Right ventricle myocardium inferior (tissue), 1 donor: ENCODE measurements at places on chromosomes 6 and 20.

DNA sequence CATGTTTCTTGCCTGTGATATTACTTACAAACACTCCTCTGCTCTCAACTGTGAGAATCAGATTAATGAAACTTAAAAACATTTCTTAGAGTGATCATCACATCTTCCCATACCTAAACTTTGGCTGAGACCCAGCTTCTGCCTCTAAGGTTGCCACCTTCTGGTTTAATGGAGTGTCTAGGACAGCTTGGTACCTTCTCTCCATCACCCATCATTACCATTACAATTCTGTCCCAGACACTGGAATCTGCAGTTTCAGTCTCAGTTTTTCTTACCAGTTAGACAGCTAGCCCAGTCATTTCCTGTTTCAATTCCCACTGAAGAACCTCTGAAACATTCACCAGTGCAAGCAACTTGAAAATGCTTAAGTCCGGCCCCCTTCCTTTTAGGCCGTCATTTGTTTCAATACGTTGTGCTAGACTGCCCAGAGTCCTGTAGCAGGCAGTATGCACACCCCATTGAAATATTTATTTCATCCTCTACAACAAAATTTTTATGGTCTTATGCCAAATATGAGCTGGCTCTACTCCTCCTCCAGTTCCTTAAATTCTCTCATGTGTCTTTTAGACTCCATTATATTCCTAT is 107.0 kb upstream of the FOXO3 start:
- DNase-seq = no peak

DNA sequence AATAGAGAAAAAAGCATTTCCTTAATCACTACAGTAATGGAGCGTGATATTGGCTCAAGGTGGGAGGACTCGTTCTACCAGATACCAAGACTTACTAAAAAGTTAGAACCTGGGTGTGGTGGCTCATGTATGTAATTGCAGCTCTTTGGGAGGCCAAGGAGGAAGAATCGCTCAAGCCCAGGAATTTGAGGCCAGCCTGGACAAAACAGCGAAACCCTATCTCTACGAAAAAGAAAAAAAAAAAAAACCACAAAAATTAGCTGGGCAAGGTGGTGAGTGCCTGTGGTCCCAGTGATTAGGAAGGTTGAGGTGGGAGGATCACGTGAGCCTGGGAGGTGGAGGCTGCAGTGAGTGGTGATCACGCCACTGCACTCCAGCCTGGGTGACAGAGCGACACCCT is 24.0 kb upstream of the ATRN start:
- DNase-seq = no peak

GRCh38 chr6:69668916-69669315 is 127.9 kb downstream of the LMBRD1 start:
- no peak for DNase-seq

DNA sequence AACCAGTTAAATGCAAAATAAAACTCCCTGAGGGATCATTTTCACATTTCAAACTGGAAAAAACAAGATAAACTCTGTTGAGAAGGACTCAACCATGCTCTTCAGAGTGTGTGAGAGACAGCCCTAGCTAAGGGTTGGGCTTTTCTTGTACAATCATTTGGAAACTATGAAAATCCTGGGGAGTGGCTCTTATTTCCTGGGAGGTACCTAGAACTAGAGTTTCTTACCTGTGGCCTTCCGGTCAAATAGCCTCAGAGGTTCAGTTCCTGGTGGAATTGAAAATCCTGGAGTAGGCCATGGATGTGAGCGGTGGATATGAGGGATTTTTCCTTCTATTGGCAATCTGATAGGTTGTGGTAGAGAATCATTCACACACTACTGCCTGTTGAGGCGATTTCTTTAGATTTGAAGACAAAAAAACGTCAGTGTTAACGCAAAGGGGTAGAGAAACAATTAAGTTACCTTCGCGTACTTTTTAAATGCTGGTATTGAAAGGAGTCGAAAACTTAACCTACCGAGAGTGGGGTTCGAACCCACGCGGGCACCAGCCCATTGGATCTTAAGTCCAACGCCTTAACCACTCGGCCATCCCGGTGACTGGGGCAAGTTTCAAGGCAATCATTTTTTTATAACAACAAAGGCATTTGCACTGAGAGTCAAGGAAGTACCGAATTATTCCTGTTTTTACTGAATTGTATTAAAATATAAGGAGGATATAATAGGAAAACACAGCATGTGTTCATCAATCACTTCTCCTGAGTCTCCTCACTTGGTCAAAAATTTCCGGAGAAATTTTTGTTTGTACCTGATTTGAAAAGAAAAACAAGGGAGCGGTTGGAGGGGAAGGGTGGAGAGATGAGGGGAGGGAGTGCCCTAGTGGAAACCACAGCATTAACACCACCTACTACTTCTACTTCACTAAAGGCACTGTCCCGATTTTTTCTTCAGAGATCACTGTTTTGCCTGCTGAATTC is 191.3 kb downstream of the OR2B2 start:
- no peak for DNase-seq

- DNase-seq = no peak
These were observed 754.5 kb downstream of the HDGFL1 start for GRCh38 chr6:23323897-23324296.

DNA sequence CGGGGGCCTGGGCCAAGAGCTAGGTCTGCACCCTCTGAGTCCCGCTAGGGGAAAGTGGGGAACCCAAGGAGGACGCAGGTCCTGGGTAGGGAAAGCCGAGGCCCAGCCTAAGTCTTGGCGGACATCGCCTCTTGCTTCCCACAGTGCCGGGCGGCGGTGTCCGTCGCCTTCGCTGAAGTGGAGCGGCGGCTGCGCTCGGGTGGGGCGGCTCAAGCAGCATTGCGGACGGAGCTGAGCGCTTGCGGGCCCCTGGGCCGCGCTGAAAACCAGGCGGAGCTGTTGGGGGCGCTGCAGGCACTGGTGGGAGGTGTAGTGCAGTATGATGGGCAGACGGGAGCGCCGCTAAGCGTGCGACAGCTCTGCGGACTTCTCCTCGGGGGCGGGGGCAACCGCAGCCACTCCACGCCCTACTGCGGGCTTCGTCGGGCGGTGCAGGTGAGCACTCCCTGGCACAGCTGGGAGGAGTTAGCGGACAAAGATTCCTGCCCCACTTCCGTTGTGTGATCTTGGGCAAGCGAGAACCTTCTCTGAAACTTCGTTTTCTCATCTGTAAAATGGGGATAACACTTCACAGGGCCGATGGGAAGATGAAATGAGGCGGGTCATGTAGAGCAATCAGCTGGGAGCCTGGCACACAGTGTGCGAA is 4.2 kb downstream of the PRSS16 start:
- no peak for DNase-seq

- DNase-seq = no peak
These were observed 29.4 kb downstream of the PREP start for GRCh38 chr6:105373481-105373880.

GRCh38 chr6:2581611-2582010 is 169.1 kb downstream of the MYLK4 start:
- DNase-seq = no peak

- DNase-seq = no peak
These were observed 237.7 kb downstream of the ARID1B start for GRCh38 chr6:157014871-157015270.

DNA sequence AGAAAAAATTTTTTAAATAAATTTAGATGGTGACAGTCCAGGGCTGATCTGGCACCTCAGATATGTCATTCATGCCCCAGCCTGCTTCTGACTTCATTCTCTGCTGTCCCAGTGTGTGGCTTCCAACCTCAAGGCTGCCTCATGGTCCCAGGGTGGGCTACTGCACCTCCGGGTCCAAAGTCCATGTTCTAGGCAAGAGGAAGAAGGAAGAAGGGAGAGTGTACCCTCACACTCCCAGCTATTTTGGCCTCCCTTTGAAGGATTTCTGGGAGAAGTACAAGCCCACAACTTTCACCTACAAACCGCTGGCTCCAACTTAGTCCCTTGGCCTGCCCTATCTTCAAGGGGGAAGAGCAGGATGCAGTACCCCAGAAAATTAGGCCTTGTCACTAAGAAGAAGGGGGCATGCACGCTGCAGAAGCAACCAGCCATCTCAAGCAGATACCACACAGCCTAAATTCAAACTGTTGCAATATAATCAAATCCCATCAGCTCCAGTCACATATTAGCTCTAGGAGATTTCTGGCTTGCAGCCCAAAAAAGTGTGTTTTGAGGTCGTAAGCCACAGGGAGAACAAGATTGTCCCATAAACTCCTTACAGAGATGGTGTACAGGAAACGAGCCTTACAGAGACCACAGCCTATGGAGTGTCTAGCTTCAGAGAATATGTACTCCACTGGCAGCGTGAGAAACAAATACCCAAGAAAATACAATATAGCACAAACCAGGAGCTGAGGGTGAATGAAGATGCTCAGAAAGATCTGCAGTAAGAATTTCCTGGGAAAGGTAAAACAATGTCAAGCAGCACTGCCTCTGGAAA is 906 bp upstream of the BTN3A2 start:
- no peak for DNase-seq

DNA sequence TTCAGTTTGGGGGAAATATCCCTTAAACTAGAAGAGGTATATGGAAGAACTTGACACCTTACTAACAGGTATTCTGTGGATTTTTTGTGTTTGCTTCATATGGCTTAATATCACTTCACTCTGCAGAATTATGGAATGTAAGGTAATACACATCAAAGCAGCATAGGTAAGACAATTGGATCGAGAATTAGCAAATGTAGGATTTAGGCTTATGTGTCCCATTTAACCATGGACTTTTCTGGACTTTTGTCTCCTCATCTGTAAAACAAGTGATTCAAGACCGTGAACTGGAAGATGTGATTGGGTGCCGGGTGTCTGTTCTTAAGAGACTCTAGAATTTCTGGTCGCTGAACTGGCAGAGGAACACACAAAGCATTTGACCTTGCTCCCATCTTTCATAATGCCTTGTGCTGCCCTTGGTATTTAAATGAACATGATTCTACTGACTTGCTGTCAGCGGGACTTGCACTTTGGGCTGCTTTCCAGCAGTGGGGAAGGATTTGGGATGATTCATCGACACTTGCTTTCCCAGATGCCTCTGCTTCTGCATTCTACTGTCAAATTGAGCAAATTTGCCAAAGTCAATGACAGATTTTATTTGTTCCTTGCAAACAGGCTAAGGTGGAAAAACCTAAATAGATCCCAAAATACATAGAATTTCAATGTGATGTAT is 199.8 kb downstream of the PLCB1 start:
- DNase-seq = no peak

- no peak for DNase-seq
These were observed 649.8 kb upstream of the SLC35B3 start for GRCh38 chr6:9085054-9085708.

DNA sequence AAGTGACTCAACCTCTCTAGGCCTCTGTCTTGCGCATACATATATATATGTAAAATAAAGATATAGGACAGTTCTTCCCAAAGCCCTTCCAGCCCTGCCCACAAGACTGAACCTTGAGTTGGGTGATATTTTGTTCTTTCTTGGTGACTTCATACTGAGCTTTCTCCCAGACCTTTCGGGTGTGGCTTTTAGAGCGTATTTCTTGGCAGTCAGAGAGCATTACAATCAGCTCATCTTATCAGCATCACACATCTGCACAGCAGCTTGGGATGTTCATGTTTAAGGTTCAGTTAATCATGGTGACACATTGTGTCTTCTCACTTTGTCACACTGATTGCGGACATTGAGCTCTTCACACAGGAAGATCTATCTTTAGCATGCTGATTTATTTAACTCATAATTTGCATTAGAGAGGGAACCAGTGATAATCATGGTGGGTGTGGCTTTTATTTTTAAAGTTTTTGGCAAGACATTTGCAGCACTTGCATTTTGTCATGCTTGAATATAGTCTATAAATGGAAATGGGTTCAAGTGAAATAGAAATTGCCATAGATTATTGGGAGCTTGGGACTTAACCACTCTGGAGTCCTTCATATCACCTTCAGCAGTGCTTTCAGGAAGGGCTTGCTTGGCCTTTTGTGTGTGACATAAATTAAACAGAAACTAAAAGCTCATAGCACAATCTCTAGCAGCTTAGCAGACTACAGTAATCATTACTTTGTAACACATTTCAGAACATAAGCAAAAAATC is 8.3 kb downstream of the KIF3B start:
- DNase-seq = no peak

GRCh38 chr20:44461142-44461802 is 14.4 kb upstream of the TTPAL start:
- no peak for DNase-seq

- DNase-seq = no peak
These were observed 30.2 kb upstream of the MRGBP start for GRCh38 chr20:62766071-62766450.

- DNase-seq = no peak
These were observed 48.3 kb downstream of the RREB1 start for GRCh38 chr6:7155871-7156579.

- no peak for DNase-seq
These were observed 39.0 kb upstream of the EXOC2 start for GRCh38 chr6:731924-732323.

- DNase-seq = no peak
These were observed 380.1 kb upstream of the SOX4 start for GRCh38 chr6:21213492-21213891.

DNA sequence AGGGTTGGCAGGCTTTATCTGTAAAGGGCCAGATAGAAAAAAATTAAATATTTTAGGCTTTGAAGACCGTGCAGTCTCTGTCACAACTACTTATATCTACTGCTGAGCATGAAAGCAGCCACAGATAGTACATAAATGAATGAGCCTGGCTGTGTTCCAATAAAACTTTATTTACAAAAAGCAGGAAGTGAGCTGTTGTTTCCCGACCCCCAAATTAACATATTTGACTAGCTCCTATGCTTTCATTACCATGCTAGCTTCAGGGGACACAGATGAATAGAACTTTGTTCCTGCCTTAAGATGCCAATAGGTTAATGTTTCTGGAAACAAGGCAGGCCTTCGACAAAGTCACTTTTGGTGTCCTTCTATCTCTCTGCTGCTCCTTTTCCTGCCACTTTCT is 1058.0 kb upstream of the FLRT3 start:
- no peak for DNase-seq

DNA sequence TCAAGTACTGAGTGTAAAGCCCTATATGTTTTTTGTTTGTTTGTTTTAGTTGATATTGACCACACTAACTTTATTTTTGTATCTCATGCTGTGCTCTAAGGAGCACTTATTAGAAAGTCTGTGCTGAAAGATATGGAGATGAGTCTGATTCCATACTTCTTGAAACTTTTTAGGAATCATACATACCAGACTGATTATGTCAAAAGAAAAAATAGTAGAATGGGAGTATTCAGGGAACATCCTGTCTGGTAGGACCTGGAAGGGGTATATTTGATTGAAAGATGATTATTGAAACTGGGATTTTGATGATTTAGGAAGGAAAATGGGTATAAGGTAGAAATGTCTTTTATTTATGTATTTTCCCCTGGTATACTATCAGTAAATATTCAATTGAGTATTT is 111.4 kb downstream of the QKI start:
- no peak for DNase-seq

DNA sequence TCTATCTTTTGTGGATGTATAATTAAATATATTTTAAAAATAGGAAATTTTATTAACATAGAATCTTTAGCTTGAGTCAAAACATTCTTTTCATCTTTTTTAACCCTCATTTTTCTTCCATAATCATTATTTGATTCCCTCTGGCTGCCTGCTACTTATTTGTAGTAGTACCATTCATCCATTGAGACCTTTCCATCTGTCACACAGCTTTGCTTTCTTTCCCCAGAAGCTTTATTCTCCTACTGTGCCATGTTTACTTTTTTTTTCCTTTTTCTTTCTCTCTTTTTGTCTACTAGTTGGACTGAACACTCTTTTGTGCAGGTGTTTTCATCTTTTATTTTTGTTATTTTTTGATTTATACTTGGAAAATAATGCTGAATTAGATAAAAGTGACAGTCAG is 522.6 kb upstream of the MMS22L start:
- no peak for DNase-seq
